Inflammatory macrophage treated with lipopolysaccharide for 1 hour (primary cell): ENCODE measurements at places on chromosomes 7 and 10.

DNA sequence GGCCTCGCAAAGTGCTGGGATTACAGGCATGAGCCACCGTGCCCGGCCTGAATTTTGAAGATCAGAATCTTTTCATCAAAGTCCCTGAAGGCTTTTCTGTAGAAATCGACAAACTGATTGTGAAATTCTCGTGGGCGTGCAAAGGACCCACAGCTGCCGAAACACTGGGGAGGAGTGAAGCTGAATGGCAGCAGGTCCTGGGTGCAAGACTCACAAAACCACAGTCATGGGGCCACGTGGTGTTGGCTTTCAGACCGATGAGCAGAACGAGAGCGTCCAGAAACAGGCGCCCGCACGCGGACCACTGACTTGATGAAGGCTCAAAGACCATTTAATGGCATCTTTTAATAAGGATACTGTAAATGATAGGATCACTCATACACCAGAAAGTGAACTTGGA is 24.7 kb upstream of the PRKAR1B start:
- DNase-seq: no peak

DNA sequence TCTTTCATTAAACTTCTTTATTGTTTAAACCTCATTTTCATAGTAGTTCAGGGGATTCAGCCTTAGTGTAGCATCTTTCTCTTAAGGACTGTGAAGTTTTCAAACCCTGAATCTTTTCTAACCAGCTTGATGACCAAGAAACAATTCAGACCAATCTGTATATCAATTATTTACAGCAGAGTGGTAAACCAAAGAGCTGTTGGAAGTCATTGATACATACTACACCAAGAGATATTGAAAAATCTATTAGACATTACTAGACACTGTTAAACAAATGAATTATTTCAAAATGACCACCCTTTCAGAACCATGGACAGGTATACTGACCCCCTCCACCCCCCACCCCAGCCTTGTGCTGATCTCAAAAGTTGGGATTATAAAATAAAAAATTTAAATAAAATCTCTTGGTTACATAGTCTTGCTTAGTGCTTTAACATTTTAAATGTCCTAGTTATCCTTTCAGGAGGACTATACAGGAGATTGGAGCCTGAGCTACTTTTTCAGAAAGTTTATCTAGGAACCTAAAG is 143.9 kb upstream of the LSM8 start:
- DNase-seq: no peak

- DNase-seq: no peak
Observed at GRCh38 chr7:23093111-23093510, 12.5 kb upstream of the KLHL7 start.

DNA sequence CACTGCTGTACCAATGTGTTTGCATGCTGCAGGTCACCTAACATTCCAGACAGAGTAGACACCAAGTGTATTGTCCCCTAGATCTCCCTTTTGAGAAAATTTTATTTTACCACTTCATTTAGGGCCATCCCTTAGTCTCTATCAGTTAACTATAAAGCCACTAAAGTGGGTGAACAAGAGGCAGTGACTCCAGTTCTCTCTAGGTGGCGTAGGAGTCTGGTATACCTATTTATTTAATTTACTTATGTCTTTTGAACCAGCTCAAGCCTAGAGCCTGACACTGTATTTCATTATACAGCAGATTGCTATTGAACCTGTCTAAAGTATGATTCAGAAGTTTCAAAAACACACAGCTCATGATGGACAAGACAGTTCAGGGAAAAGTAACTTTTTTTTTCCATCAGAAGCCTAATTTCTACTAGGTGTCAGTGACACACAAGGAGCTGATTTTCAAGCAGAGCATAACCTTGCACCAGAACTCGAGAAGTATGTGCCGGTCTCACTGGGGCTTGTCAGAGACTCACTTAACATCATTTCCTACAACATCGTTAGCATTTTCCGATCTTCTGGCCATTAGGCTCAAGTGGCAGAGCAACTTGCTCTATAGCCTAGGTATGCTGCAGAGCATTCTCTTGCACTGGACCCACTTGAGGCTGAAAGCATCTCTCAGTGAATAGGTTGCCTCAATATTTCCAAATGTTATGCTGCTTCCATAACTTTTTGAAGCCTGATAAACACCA is 175.4 kb downstream of the CDC14C start:
- no peak for DNase-seq

- peak; percentile 86 for DNase-seq
Observed at GRCh38 chr7:112120696-112121217, 85.4 kb downstream of the DOCK4 start.

DNA sequence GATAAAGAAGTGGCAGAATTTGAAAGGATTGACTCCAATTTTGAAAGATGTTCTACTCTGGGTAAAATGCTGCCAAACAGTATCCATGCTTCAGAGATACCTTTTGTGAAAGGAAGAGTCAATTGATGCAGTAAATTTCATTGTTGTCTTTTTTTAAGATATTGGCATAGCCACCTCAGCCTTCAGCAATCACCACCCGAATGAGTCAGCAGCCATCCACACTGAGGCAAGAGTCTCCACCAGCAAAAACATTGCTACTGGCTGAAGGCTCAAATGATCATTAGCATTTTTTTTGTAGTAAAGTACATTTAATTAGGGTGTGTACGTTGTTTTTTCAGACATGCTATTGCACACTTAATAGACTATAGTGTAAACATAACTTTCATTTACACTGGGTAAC is 31.7 kb upstream of the CYP26C1 start:
- DNase-seq: no peak

DNA sequence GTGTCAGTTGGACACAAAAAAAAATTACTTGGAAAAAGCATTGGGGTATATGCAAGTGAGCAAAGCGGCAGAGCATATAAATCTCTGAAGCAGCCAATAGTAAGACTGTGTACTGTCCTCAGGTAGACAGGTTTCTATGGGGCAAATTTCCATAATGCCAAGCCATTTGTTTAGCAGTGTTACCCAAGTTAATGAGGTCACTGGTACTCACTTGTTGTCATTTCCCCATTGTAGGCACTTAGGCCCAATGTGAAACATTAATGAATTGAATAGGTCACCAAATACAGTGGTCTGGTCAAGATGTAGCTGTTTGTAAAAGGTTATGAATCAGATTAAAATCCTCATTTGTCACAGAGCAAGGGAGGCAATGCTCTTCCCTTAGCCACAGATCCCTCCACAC is 27.5 kb downstream of the HOXA1 start:
- no peak for DNase-seq

GRCh38 chr10:23534326-23534725 is 95.5 kb downstream of the OTUD1 start:
- DNase-seq: no peak

- DNase-seq: no peak
Observed at GRCh38 chr10:26831936-26832335, 28.8 kb downstream of the ABI1 start.

GRCh38 chr7:94031865-94032264 is 27.7 kb upstream of the BET1 start:
- no peak for DNase-seq

DNA sequence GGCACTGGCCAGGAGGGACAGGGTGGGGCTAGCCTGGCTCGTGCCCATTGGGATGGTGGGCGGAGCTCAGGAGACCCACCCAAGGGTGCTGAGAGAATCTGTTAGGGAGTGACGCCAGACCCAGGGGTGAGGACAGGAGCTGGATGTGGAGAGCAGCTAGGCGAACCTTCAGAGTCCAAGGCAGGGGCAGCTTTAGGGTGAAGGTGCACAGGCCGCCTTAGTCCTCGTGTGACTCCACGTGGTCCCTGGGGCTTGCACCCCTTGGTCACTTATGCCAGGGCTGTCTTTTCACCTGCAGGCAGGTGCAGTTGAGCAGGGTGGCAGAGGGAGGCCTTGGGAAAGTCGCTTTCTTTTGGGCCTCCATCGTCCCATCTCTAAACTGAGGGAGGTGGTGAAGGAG is 4.3 kb downstream of the RAMP3 start:
- DNase-seq: no peak

DNA sequence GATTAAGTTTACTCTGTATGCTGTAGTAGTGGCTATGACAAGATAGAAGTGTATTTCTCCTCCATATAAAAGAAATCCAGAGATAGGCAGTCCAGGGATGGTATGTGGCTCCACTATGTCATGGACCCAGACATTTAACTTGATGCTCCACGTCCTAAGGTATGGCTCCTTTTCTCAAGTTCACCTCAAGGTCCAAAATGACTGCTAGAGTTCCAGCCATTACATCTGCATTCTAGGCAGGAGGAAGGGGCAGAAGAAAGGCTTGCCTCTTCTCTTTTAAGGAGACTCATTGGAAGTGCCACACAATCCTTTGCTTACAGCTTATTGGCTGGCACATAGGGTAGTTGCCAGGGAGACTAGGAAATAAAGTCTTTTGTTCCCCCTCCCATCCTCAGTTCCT is 27.7 kb upstream of the ATXN7L1 start:
- no peak for DNase-seq

DNA sequence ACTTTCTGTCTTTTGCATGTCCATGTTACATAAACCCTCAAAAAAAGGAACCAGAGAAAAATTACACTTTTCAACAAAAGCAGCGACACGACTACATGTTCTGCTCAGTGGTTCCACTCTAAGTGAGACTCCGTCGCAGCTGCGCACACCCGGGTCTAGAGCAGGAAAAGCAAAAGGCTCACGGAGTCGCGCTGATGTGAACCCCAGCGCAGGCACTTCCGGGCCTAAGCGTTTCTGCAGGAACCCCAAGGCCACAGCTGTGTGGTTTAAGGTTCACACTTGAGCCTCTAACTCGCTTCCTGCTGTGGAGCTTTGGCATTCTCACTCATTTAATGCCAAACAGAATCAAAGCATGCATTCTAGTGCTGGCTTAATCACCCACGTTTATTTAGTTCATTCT is 240.3 kb downstream of the DNAJB6 start:
- DNase-seq: no peak

- DNase-seq: no peak
Observed at GRCh38 chr7:83937930-83938329, 256.7 kb downstream of the SEMA3A start.

- no peak for DNase-seq
Observed at GRCh38 chr7:48045195-48045765, 9.9 kb downstream of the C7orf57 start.

DNA sequence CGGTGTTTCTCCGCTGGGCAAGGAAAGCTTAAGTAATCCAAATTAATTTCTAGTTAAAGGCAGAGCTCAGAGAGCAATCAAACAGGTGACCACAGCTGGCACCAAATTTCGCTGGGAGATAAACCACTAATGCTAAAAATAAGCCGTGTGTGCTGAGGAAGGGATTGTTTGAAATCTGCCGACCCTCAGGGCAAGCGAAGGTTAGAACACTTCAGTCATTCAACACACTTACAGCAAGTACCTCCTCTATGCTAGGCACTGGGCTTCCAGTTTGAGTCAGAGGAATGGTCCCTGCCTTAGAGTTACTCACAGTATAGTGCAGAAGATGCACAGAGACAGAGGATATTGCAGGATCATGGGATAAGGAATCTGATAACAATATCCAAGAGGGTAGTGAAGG is 467.9 kb upstream of the PODXL start:
- no peak for DNase-seq

- no peak for DNase-seq
Observed at GRCh38 chr10:71708897-71709882, 10.4 kb downstream of the C10orf105 start.

DNA sequence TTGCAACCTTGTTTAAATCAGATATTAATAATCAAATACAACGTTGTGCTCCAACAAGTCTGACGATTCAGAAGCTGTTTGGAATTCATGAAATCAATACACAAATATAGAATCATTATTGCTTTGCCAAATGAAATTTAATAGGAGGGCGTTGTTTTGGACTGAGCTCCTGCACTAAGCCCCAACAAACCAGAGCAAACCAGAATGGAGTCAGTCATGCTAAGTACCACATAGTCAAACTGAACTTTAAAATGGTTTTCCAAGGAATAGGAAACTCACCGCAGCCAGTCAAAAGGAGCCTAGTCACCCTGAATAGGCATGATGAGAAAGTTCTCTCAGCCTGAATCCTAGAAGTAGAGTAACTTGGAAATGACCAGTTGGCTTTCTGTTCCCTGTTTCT is 53.7 kb downstream of the HACD1 start:
- DNase-seq: no peak

DNA sequence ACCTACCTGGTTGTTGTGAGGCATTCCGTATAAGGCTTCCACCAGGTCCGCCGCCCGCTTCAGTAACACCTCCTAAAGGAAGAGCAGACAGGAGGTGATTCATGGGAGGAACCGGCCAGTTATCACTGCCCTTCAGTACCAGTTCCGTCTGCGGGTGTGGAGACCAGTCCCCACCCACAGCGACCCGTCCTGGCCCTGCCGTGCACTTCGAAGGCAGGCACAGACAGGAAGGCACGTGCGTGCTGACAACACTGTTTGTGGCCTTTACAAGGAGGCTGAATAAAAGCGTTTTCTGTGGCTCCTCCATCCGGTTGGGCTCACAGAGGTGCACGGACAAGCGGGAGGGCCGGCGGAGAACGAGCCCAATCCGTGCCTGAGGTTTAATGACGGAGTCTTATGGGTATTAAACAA is 120.9 kb downstream of the EBF3 start:
- no peak for DNase-seq
